CD8-positive, alpha-beta memory T cell (primary cell): ENCODE measurements at places on chromosomes 1 and 21.

- no peaks in the 10 kb centered on the region for H3K36me3 ChIP-seq
- H3K4me3 ChIP-seq = peak overlapping the region; percentile 57
- peak overlapping the region; percentile 52 for H3K27ac ChIP-seq
- no peak for DNase-seq
These were observed 2.2 kb downstream of the NRIP1 start for GRCh38 chr21:15062606-15062965.

GRCh38 chr1:39337067-39337466 lies 132.6 kb downstream of the MACF1 start:
- H3K27me3 ChIP-seq = no peaks in the 10 kb centered on the region
- H3K27ac ChIP-seq = no peak overlapping the region
- no peak overlapping the region for H3K4me3 ChIP-seq
- H3K36me3 ChIP-seq = peaks cover 69% of the 10 kb centered on the region

GRCh38 chr1:109272021-109272799 lies 10.7 kb downstream of the PSRC1 start:
- no peak for DNase-seq
- H3K4me3 ChIP-seq = no peak overlapping the region
- no peaks in the 10 kb centered on the region for H3K36me3 ChIP-seq
- no peaks in the 10 kb centered on the region for H3K27me3 ChIP-seq

- no peak overlapping the region for H3K27ac ChIP-seq
- no peaks in the 10 kb centered on the region for H3K27me3 ChIP-seq
- no peak overlapping the region for H3K4me3 ChIP-seq
- no peak for DNase-seq
- H3K36me3 ChIP-seq = no peaks in the 10 kb centered on the region
- no peaks in the 10 kb centered on the region for H3K4me1 ChIP-seq
These were observed 127.5 kb upstream of the DNAH14 start for GRCh38 chr1:224801844-224802490.

- no peak overlapping the region for H3K27ac ChIP-seq
- no peak overlapping the region for H3K4me3 ChIP-seq
These were observed 122.2 kb upstream of the HOOK1 start for GRCh38 chr1:59692591-59692990.

DNA sequence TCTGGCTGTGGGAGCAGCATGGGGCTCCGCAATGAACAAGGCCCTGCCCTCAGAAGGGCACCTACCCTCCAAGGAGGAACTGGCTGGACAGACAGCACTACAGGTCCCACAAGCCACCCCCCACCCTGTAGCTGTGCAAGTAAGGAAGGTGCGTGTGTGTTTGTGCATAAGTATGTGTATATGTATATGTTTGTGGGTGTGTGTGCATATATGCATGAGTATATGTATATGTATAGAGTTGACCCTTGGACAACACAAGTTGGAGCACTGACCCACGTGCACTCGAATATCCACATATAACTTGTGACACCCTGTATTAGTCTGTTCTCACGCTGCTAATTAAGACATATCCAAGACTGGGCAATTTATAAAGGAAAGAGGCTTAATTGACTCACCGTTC lies 22.6 kb upstream of the TENT5C start:
- no peak for DNase-seq
- H3K27me3 ChIP-seq = no peaks in the 10 kb centered on the region
- H3K4me1 ChIP-seq = no peaks in the 10 kb centered on the region
- no peaks in the 10 kb centered on the region for H3K36me3 ChIP-seq
- no peak overlapping the region for H3K27ac ChIP-seq

GRCh38 chr1:224799083-224799482 lies 130.4 kb upstream of the DNAH14 start:
- H3K27me3 ChIP-seq = no peaks in the 10 kb centered on the region
- no peak overlapping the region for H3K27ac ChIP-seq
- H3K4me3 ChIP-seq = no peak overlapping the region

DNA sequence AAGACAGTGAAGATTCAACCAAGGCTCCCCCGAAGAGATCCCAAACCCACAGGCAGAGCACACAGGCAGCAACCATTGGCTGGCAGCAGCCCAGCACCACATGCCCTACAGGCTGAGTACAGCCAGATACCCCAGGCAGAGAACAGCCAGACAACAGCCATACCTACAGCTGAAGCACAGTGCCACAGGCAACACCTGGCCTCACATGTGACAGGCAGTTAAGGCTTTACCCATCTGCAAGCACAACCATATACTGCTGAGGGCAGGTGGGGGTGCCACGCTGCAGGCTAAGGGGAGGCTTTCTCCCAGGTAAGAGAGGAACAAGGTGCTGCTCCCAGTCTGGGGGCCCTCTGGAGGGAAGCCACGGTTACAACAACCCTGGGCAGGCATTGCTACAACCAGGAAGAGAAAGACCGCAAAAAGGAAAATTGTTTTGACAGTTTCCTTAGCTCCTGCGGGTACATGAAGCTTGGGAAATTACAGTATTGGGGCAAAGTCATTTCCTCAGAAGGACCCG lies 12.3 kb downstream of the CHIT1 start:
- no peaks in the 10 kb centered on the region for H3K27me3 ChIP-seq
- no peak overlapping the region for H3K4me3 ChIP-seq
- H3K27ac ChIP-seq = no peak overlapping the region
- H3K4me1 ChIP-seq = no peaks in the 10 kb centered on the region
- no peak for DNase-seq

GRCh38 chr1:82979593-82980236 lies 1019.2 kb downstream of the TTLL7 start:
- H3K4me3 ChIP-seq = no peak overlapping the region
- H3K27ac ChIP-seq = no peak overlapping the region
- H3K36me3 ChIP-seq = no peaks in the 10 kb centered on the region

- DNase-seq = no peak
- H3K27ac ChIP-seq = no peak overlapping the region
- H3K4me3 ChIP-seq = no peak overlapping the region
- no peaks in the 10 kb centered on the region for H3K27me3 ChIP-seq
These were observed 539.7 kb upstream of the DAB1 start for GRCh38 chr1:57963581-57963980.

- no peak overlapping the region for H3K27ac ChIP-seq
- no peaks in the 10 kb centered on the region for H3K36me3 ChIP-seq
- H3K4me3 ChIP-seq = no peak overlapping the region
- H3K4me1 ChIP-seq = no peaks in the 10 kb centered on the region
- DNase-seq = no peak
- H3K27me3 ChIP-seq = no peaks in the 10 kb centered on the region
These were observed 54.4 kb downstream of the MPZL1 start for GRCh38 chr1:167776151-167776550.

DNA sequence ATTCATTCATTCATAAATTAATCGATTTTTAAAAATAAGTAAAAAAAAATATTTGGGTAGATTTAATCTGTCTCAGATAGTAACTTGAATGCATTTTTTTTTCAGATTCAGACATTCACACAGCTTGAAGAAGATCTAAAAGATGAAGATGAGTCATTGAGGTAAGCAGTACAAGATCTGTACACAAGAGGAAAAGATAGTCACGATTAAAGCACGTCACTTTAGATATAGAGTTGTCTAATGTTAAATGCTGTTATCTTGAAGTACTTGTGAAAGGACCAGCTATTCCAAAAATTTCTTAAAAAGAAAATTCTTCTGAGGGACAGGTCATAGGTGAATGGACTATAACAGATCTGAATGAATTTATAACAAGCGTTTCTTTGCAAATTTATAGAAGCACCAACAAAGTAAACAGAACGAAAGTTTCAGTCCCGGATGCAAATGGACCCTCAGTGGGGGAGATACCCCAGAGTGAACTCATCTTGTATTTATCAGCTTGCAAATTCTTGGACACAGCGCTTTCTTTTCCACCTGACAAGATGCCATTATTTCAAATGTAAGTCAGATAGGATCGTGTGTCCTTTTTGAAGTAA lies 31.2 kb upstream of the MORC3 start:
- H3K27me3 ChIP-seq = no peaks in the 10 kb centered on the region
- H3K27ac ChIP-seq = no peak overlapping the region
- peaks cover 18% of the 10 kb centered on the region for H3K4me1 ChIP-seq
- H3K36me3 ChIP-seq = no peaks in the 10 kb centered on the region
- H3K4me3 ChIP-seq = peak overlapping the region; percentile 32
- no peak for DNase-seq
